ENCODE measurements at places on chromosomes 12 and 14.

- DNase-seq: no peak
Observed at GRCh38 chr12:11967376-11968047, 103.2 kb upstream of the BCL2L14 start.

DNA sequence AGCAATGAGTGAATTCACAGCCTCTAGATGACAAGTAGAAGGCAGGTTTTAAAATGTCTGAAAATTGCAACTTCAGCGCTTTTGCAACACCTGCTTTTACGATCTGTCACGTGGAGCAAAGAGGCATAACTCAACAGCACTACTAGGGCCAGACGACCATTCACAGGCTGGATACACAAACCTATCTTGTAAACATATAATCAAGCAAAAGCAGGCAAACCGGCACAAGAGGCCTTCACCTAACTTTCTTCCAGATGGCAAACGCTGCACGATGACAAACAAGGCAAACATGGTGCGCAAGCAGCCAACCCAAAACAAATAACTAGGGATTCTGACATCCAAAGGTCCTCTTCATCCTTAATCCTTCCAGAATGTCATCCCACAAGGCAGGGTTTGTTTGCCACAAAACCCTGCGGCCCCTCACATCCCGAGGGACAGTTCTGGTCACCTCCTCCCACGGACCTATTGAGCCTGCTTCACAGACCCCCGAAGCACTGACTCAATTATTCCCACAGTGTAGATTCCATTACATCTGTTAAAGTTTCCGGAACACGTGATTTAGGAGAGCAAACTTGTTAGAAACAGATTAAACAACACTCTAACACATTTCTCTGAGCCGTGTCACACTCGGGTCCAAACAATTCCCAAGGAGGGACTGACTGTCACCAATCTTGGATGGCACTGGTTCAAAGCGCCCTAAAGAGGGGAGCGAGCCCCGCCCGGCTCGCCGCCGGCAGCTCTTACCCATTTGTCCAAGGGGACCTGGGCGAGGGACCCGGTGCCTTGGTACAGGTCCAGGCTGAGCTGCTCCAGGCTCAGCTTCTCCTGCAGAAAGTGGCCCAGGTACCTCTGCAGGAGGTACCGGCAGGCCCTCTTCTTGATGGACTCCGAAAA, 823 bp downstream of the ATG2B start:
- DNase-seq: peak; percentile 18

GRCh38 chr12:21992823-21993222, 51.6 kb upstream of the ABCC9 start:
- DNase-seq: no peak

- no peak for DNase-seq
Observed at GRCh38 chr14:104561124-104561557, 18.4 kb upstream of the C14orf180 start.

DNA sequence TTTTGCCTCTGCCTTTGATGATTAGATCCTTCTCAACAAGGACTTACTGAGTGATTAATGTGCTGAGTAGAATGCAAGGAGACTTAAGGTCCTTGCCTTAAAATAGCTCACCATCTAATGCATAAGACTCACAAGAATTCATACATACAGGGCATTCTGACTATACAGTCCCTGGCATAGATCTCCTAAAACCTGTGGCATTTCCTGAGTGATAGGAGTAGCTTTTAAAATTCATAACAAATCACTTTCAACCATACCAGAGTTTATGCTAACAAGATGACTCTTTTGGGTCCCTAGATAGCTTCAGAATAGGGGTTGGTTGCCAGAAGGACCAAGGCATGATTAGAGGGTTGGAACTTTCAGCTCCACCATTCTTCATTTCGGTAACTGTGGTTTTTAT, 48.8 kb downstream of the STXBP6 start:
- no peak for DNase-seq

DNA sequence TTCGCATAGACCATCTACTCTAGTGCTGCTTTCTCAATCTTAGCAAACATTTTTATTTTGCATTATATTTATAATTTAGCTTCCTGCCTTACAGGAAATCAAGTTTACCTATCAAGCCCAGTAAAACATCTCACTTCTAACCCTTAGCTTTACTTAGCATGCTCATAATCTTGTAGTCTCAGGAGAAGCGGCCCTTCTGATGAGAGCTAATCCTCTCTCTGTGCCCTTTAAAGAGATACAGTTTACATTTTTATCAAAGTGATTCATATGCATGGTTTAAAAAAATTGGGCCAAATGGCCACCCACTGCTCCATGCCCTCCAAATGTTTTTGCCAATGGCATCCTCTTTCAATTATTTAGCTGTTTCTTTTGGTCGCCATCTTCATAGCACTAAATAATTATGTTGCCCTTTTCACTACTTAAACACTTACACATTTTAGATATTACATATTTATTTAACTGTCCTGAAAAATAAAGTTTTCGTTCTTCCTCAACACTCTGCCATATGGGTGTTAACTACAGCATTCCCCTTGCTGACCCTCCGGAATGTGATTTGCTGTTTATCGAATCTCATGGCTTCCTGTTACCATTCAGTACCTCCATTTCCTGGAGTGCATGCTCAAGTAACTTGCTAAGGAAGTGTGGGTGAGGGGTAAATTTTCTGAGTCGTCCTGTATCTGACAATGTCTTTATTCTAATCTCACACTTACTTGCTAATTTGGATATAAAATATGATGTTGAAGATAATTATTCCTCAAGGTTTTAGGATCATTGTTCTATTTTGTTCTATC, 29.3 kb downstream of the YLPM1 start:
- DNase-seq: no peak

- no peak for DNase-seq
Observed at GRCh38 chr14:102223682-102224081, 81.3 kb downstream of the MOK start.

- DNase-seq: peak; percentile 51
Observed at GRCh38 chr12:111298582-111299436, 70.1 kb downstream of the PHETA1 start.

- no peak for DNase-seq
Observed at GRCh38 chr14:82345184-82345583, 811.5 kb upstream of the SEL1L start.

DNA sequence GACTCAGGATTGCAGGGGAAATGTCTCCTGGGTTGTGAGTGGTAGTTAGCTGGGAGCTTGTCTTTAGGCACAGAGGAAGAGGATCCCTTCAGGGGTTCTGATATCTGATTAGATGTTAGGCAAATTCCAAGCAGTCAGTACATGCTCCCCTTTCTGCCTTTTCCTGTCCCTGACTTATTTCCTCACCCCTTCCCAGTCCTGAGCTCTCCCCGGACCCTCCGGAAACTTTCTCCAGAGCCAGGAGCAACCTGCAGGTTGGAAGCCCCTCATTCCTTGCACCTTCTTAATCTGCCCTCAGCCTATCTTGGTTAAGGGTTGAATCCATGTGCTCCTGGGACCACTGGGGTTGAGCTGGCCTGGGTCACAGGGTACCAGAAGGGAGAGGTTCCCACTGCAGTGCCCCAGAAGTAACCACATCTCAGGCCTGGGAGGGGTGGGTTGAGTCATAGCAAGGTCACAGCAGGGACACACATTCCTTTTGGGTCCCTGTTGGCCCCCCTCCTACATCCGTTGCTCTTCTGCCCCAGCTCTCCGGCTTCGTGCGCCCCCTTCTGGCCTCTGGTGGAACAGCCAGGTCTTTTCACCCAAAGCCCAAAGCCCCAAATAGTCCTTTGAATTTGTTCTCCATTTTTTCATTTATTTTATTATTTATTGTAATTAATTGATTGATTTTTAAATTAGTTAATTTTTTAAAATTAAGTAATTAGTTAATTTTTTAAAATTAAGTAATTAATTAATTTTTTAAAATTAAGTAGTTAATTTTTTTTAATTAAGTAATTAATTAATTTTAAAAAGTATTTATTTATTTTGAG, 1.8 kb downstream of the IGFBP6 start:
- DNase-seq: peak; percentile 85

DNA sequence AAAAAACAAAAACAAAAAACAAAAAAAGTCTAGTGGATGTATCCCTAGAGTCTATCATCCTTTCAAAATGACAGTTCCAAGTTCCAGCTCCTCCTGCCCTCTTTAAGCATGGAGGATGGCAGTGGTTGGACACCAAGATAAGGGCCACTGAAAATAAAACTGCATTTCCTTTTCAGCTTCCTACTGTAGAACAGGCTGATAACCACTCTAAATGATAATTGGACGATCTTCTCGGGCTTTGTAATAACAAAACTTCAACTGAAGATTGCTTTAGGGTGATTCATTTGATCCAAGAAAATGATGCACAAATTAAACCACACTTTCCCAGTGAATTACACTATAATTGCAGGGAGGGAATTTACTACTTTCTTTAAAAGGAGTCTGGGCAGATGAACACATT, 42.2 kb upstream of the CRACR2A start:
- no peak for DNase-seq

DNA sequence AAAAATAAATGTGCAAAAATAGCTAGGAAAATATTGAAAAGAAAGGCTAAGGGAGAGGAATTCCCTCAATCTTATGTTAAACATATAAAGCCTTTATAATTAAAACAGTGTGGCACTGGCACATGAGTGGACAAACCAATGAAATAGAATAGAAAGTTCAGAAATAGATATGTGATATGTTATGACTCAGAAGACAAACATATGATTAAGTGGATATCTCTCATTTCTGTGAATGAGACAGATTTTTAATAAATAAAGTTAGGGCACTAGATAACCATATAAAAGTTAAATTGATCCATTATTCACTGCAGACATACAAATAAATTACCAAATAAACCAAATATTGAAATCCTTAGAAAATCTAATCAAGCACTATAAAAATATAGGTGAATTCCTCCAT, 73.0 kb downstream of the ALG10B start:
- no peak for DNase-seq

DNA sequence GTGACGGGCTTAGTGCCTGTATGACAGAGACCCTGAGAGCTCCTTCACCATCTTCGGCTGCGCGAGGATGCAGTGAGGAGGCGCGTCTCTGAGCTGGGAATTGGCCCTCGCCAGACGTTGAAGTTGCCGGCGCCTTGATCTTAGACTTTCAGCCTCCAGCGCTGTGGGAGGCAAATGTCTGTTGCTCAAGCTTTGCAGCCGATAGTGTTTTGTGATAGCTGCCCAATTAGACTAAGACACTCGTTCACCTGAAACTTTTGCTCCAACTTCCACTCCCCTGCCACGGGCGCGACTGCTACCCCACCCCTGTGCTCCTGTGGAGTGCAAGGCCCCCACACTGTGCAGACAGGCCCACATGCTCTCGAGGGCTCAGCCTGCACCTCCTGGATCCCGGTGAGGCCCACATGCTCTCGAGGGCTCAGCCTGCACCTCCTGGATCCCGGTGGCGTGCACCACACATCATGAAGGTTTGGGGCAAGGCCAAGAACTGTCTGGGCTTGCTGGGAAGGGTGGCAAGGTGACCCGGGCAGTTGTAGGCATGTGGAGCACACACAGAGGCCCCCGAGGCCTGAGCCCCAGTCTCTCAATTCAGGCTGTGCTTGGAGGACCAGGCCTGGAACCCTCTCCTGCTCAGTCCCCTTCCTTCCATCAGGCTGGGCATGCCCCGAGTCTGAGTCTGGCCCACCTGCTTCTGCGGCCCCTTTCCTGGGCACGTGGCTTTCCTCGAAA, 324.6 kb downstream of the TMEM121 start:
- no peak for DNase-seq

GRCh38 chr12:59149995-59150642, 229.8 kb upstream of the LRIG3 start:
- no peak for DNase-seq

- no peak for DNase-seq
Observed at GRCh38 chr12:117284140-117284539, 77.3 kb downstream of the NOS1 start.

GRCh38 chr12:85874031-85874461, at the start of gene NTS:
NTS (plus strand) TSS chr12:85874295; CDS start chr12:85874404, 109 bp downstream.
- DNase-seq: no peak

Data from stimulated activated CD4-positive, alpha-beta T cell treated with anti-CD3 and anti-CD28 coated beads, Interleukin-12 subunit alpha, Interleukin-12 subunit beta, amount 100 ng/mL, for 4 hours (primary cell).